8988T (cell line): ENCODE measurements at places on chromosomes 7 and 10.

GRCh38 chr7:44331682-44332081 lies 6.3 kb upstream of the CAMK2B start:
- DNase-seq, result no peak

DNA sequence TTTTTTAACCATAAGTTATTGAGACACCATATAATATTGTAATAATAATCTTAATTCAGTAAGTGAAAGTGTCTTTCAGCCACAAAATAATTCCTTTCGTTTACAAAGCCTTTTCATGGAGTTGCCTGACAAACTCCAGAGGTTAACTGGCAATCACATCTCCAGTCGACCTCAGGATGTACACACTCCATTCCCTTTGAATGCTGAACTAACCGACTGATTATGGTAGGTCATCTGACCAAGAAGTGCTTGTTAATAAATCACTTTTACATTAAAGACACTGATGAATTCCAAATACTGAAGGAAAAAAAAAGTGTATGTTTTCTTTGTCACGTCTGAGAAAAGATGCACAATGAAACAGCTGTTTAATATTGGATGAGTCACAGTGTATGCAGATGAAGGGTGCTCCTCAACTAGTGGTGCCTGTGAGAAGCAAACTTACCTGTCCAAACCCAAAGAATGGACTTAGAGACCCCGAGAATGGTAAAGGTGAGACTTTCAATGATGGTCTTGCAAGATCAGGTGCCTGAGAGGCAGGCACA lies 348.1 kb upstream of the VWC2 start:
- no peak for DNase-seq

DNA sequence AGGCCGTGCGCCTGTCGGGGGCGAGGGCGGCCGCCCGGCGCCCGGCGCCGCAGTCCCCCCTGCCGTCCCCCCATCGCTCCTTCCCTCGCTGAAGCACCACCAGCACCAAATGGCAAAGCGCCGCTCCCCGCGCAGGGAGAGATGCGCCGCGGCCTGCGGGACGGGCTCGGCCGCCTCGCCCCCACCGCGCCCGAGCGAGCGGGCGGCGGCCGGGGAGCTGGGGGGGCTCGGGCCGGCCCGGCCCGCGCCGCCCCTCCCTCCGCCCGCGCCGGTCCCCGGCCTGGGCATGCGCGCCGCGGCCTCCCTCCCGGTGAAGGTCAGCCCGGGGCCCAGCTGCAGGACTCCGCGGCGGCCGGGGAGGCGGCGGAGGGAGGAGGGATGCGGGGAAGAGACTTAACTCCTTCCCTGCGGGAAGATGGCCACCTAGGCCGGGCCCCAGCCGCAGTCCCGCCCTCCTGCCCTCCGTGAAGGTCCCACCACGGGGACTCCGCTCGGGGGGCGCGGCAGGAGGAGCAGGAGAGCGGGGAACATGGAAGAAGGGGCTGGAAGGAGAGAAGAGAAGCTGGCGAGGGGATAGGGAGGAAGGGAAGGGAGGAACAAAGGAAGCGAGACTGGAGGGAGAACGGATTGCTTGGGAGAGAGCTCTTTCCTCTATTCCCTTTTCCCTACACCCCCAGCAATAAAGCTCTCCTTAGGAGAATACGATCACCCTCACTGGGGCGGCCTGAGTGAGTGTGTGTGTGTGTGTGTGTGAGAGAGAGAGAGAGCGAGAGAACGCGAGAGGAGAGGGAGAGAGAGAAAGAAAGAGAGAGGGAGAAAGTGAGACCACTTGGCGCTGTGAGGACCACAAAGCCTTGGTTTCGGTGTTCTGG lies 3.4 kb upstream of the SMARCD3 start:
- DNase-seq, result peak; percentile 91

DNA sequence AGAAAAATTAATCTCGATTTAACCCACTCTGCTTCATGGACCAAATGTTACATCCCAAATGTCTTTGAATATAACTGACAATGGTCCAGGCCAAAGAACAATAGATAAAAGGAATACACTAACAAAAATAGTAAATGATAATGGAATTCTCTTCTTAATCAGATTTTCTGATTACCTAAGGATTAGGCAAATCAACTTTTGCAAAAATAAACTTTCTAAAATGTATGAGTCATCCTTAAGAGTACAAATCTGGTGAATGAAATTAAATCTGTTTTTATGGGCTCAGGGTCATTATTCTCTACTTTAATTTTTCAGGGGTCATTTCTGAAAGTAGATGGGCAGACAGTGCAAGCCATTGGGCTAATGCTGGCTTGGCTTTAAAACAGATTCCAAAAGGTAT lies 102.1 kb upstream of the FAM13C start:
- no peak for DNase-seq

DNA sequence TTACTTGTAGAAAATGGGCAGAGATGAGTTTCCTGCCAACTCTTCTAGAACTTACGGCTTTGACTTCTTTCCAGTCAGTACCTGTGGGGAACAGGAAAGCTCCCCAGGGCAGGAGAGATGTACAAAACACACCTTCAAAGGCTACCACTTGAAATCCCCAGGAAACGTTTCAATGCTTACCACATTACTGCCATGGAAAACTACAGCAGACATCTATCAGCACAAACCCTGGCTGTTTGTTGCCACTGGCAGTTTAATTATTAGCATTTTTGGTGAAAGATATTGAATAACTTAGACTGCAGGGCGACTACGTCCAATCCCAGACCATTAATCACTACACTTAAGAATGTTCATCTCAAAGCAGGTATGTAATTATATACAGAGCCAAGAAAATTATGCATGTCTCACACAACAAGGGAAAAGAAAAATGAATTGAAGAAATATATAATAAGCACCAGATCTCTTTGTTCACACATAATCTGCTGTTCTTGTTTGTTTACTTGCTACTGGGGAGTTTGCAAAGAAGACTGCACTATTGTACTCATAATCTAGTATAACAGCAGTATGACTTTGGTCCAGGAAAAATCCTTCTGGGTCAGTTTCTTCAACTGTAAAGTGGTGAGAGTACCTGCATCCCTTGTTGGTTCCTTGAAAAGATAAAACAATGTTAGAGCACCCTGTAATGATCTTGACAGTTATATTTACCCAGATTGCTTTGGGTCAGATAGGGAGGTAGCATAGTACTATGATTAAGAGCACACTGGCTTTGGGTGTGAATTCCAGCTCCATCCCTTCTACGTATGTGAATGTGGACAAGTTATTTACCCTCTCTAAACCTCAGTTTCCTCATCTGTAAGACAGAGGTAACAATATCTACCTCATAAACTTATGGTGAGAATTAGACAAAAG lies 138.3 kb downstream of the DOCK4 start:
- DNase-seq, result no peak

- DNase-seq, result no peak
Measured at GRCh38 chr10:123663522-123663921, 2.6 kb upstream of the GPR26 start.

GRCh38 chr7:148670374-148670773 lies 28.3 kb upstream of the CUL1 start:
- no peak for DNase-seq

- no peak for DNase-seq
Measured at GRCh38 chr10:6918305-6918704, 338.2 kb upstream of the PRKCQ start.

GRCh38 chr7:129739427-129739826 lies 127.9 kb downstream of the NRF1 start:
- no peak for DNase-seq
